ENCODE measurements at places on chromosomes 1 and 21.

DNA sequence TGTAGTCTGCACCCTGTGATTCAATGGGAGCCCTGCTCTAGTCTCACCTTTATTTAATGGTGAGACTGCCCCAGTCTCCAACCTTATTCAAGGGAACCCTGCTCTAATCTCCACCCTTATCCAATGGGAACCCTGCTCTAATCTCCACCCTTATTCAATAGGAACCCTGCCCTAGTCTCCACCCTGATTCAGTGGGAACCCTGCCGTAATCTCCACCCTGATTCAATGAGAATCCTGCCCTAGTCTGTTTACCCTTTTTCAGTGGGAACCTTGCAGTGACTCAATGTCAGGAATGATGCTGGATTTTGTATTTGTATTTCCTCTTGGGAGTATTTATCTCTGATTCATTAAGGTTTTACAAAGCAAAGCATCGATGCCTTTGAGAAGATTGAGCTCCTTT, 39.5 kb downstream of the TRPM2 start:
- no peak for DNase-seq

DNA sequence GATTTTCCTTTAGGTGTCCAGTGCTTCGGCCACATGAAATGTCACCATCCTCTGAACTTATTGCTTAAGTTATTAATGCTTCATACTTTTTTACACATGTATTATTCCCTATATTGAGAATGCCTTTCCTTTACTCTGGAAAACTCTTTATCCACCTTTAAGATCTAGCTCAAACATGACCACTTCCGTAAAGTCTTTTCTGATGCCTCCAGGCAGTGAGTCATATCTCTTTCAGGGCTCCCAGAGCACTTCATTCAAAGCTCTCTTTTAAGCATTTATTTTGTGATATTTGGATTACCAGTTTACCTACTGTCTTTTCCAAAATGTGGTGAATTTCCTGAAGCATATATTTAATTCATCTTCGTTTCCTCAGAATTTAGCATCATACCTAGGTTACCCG, 178.9 kb downstream of the HS2ST1 start:
- DNase-seq: peak; percentile 36

DNA sequence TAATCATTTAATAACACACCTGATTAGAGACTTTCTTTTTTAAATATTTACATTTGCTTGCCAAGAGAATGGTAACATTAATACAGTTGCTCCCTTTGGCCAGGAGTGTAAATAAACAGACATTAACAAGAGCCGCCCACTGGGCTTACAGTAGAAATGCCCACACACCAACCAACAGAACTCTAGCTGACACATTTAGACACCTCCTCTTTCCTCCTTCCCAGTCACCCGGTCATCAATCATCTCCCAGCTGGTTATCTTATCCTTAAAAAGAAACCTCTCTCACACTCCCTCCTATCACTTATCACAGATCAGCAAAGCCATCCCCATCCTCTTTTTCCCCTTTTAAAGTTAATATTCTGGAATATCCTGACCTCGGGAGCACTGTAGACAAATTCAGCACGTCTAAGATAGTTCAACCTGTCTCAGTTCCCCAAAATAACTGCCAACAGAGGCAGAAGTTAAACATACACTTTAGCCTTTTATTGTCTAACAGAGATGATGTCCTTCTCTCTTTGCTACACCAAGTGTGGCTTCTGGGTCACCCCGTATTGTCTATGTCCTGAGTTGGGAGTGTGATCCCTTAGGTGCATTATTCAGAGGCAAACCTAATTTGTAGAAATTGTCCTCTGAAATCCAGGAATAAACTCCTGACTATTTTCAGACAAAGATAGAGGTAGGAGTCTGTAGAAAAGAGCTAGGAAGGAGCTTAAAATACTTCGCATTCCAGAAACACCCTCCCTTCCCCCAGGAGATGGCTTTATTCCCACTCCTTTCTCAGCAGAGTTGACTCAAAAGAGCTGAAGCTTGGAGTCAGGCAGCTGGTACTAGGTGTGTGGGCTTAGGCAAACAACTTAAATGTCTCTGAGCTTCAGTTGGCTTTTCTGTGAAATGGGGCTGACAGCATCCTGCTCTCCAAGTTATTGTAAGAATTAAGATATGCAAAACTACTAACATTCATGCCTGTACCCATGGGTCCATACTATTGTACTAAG, 8.8 kb downstream of the MYCL start:
- peak; percentile 81 for DNase-seq

- no peak for DNase-seq
Observed at GRCh38 chr1:157116737-157117103, 17.1 kb upstream of the ETV3L start.

DNA sequence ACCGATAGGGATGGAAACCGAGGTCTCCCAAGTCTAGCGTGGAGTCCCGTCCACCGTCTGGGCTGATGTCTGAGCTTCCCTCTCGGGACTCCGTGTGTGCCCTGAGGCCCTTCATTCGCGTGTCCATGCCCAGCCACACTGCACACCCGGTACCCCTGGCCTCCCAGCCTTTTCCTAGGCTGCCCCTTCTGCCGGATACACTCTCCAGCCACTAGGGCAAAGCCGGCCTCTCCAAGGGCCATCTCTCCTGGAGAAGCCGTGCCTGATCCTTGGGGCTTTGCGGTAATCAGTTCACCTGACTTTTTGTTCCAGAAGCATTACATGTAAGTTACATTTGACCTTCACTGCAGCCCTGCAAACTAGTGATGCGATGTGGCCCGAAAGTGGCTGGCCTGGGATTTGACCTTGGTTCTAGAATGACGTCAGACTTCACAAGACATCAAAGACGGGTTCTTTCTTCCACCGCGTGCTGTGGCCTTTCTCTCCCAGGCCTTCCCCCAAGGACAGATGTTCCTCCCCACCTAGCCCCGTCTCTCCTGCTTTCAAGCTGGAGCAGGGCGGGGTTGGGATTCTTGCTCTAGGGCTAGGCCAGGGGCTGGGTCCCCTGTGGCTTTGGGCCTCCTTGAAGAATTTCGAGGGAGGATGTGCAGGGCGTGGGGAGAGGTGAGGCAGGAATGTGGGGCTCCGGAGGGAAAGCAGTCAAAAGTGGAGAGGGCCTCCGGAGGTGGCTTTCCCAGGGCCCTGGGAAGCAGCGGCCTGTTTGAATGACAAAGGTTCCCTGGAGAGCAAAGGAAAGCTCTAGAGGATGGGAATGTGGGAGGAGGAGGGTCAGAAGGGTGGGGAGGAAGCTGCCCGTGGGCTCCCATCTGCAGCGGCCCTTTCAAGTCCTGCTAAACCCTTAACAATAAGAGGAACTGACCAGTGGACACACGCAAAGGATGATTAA, 49.7 kb upstream of the SLC2A1 start:
- no peak for DNase-seq
